Gastrocnemius medialis (tissue), 4 donors: ENCODE measurements at places on chromosomes 5 and 9. TPM values are rescaled to one million over a fixed set of nuclear protein-coding genes. Genes with fewer than 3 reads are reported as not detected.

AHRR gene
- not detected for total RNA-seq

GRIA1 gene
- total RNA-seq: 0.18 TPM

PTCD2 gene
- 9.7 TPM for total RNA-seq

IL13 gene
- not detected for total RNA-seq

DNA sequence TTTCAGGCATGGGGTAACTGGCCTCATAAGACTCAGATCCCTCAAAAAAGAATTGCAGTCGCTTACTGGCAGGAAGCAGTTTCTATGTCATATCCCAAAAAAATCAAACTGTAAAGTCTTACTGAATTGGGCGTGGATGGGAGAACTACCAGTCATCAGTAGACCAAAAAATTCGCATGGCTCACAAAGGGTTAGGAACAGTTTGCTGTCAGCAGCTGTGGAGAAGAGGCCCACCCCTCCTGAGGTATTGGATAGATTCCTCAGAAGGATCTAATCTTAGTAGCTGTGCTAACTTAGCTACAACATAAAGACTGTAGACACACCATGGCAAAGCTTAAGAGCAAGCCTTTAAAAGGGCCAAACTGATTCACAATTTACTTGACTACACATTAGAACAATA, 478.3 kb upstream of the FTMT start:
- no peaks in the 10 kb centered on the region for H3K36me3 ChIP-seq
- H3K27me3 ChIP-seq: no peaks in the 10 kb centered on the region
- no peaks in the 10 kb centered on the region for H3K4me1 ChIP-seq

DNA sequence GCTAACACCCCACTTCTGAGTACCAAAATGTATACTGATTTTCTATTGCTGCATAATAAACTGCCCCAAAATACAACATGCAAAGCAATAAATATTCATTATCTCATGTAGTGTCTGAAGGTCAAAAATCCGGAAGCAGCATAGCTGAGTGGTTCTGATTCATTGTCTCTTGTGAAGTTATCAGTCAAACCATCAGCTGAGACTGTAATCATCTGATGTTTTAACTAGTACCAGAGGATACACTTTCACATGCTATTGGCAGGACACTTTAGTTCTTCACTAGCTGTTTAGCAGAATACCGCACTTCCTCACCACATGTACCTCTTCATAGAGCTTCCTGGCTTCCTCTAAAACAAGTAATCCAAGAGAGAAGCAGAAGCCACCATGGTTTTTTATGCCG, 12.7 kb upstream of the TMEM161B start:
- no peaks in the 10 kb centered on the region for H3K4me1 ChIP-seq
- no peaks in the 10 kb centered on the region for H3K27me3 ChIP-seq
- DNase-seq: no peak
- H3K27ac ChIP-seq: no peak overlapping the region
- no peak overlapping the region for H3K4me3 ChIP-seq
- peaks cover 35% of the 10 kb centered on the region for H3K36me3 ChIP-seq

GRCh38 chr5:154296525-154297159, 106.1 kb downstream of the GALNT10 start:
- peaks cover 14% of the 10 kb centered on the region for H3K4me1 ChIP-seq
- H3K27me3 ChIP-seq: no peaks in the 10 kb centered on the region
- H3K27ac ChIP-seq: no peak overlapping the region

DNA sequence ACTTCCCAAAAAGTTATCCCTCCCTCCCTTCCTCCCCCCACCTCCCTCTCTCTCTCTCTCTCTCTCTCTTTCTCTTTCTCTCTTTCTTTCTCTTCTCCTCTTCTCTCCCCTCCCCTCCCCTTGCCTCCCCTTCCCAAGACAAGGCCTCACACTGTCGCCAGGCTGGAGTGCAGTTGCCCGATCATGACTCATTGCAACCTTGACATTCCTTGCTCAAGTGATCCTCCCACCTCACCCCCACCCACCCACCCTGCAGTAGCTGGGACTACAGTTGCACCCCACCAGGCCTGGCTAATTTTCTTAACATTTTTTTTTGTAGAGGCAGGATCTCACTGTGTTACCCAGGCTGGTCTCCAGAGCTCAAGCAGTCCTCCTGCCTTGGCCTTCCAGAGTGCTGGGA, 32.8 kb downstream of the VPS13A start:
- peaks cover 3% of the 10 kb centered on the region for H3K4me1 ChIP-seq
- H3K4me3 ChIP-seq: no peak overlapping the region
- no peaks in the 10 kb centered on the region for H3K36me3 ChIP-seq
- no peak for DNase-seq

DNA sequence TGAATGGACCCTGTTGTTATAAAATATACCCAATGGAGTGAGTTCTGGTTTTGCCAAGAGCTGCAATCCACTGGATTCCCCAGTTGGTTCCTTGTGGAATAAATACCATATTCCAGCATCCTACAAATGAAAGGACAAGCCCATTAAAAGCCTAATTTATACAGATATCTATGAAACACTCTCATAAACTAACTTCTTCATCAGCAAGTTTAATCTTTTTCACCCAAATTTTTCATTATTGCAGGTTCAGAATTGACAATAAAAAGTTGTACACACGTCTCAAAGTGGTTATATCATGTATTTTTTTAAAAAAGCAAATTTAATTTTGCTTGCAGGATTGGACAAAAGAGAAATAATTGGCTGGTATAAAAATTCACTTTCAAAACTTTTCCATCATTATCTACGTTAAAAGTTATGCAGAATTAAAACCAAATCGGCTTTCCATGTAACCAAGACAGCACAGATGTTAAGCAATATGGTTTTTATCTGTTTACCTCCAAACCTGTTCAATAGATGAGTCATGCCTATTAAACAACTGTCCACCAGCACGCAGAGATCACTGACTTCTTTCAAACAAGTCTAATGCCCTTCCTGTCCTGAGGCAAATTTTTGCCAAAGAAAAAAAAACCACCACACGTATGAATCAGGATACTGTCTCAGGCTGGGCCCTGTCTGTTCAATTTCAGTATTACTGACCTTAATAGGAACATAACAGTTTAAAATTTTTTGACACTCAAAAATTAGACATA, 42.5 kb downstream of the CEMIP2 start:
- no peaks in the 10 kb centered on the region for H3K27me3 ChIP-seq
- no peak for DNase-seq
- no peak overlapping the region for H3K27ac ChIP-seq
- H3K36me3 ChIP-seq: peaks cover 77% of the 10 kb centered on the region

GRCh38 chr5:5252106-5252505, 112.0 kb downstream of the ADAMTS16 start:
- no peak for DNase-seq
- H3K4me3 ChIP-seq: no peak overlapping the region
- H3K27me3 ChIP-seq: no peaks in the 10 kb centered on the region
- no peak overlapping the region for H3K27ac ChIP-seq
- no peaks in the 10 kb centered on the region for H3K4me1 ChIP-seq

GRCh38 chr5:159414021-159414420, 83.7 kb upstream of the IL12B start:
- H3K36me3 ChIP-seq: no peaks in the 10 kb centered on the region
- no peak overlapping the region for H3K27ac ChIP-seq
- no peak overlapping the region for H3K4me3 ChIP-seq
- no peaks in the 10 kb centered on the region for H3K4me1 ChIP-seq

DNA sequence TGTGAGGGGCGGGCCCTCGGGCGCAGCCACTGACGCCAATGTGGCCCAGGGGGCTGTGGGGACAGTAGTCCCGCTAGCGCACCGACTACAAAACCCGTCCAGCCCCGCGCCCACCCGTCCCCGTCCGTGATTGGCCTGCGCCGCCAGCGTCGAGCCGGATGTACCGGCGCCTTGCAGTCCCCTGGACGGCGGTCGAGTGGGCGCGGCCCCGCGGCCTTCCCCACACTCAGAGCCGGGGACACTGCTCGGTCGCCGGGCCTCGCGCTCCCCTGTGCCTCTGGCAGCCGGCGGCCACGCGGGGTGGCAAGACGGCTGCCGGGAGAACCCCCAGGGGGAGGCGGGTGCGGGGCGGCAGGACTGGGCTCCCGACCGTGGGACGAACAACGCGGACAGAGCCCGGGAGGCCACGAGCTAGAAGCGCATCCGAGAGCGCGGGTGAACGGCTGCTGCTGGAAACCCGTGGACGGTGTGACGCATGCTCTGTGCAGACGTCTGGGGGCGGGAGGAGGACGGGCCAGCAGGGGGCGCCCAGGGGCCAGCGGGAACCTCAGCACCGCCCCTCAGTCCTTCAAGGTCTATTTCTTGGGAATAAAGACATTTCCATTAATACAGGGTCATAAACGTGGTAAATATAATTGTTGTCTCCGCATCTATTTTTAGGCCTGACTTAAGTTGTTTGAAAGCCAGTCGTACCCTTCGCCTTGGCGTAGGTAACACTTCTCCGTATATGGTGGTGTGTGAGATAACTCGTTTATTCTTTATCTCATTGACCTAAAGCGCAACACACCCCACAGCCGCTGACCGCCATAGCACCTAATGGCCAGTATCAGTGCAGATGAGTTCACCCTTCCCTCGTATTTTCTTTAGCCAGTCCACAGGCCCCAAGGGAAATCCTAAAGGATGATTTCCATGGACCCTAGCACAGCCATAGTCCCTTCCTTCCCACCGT, 629 bp upstream of the BICD2 start:
- no peaks in the 10 kb centered on the region for H3K27me3 ChIP-seq
- H3K27ac ChIP-seq: peak overlapping the region; percentile 100
- H3K4me3 ChIP-seq: peak overlapping the region; percentile 99
- peaks cover 47% of the 10 kb centered on the region for H3K4me1 ChIP-seq

GRCh38 chr5:62144401-62145022, 161.5 kb upstream of the KIF2A start:
- no peak for DNase-seq
- no peak overlapping the region for H3K4me3 ChIP-seq
- H3K27ac ChIP-seq: no peak overlapping the region
- no peaks in the 10 kb centered on the region for H3K36me3 ChIP-seq
- no peaks in the 10 kb centered on the region for H3K27me3 ChIP-seq

DNA sequence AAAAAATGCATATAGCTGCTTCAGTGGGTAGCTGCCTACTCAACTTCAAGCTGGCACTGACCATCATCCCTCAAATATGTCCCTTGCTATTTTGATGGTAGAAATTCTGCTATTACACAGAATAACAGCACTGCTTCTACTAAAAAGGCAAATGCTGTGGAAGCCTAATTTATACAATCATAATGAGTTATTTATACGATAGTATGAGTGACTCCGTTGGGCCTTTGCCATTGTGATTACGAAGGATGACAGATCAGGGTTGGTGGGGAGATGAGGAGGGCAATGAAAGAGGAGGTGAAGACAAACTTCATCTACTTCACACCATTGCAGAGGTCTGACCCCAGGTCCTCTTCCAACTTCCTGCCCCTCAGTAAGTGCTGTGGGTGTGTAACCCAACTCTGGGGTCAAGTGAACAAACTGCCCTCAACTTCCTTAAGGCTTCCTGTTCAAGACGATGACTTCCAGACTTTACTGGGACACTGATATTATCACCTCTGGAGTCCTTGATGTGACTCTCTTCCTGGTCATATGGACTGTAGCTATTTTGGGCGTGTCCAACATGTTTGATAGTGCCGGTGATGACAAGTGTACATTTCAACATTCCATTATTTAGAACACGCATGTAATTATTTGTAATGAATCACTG, 74.1 kb upstream of the RPS23 start:
- no peak for DNase-seq
- no peak overlapping the region for H3K27ac ChIP-seq
- H3K4me1 ChIP-seq: peaks cover 8% of the 10 kb centered on the region
- no peaks in the 10 kb centered on the region for H3K27me3 ChIP-seq
- H3K4me3 ChIP-seq: no peak overlapping the region
- no peaks in the 10 kb centered on the region for H3K36me3 ChIP-seq

- H3K27ac ChIP-seq: no peak overlapping the region
- no peaks in the 10 kb centered on the region for H3K36me3 ChIP-seq
- DNase-seq: no peak
- no peaks in the 10 kb centered on the region for H3K27me3 ChIP-seq
- peaks cover 5% of the 10 kb centered on the region for H3K4me1 ChIP-seq
These were observed 69.6 kb downstream of the CHSY3 start for GRCh38 chr5:129973716-129974426.

DNA sequence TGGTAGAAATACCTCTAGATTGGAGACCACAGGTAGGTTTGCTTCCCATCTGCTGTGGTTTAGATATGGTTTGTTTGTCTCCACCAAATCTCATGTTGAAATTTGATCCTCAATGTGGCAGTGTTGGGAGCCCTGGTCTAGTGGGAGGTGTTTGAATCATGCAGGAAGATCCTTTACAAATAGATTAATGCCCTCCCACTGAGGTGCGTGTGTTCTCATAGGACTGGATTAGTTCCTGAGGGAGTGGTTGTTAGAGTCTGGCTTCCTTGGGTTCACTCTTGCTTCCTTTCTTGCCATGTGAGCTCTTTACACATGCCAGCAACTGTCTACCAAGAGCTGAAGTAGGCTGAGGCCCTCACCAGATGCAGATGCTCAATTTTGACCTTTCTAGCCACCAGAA, 391.1 kb upstream of the GRIA1 start:
- no peak overlapping the region for H3K27ac ChIP-seq
- no peak for DNase-seq
- no peaks in the 10 kb centered on the region for H3K4me1 ChIP-seq
- H3K4me3 ChIP-seq: no peak overlapping the region

- peaks cover 52% of the 10 kb centered on the region for H3K4me1 ChIP-seq
- H3K4me3 ChIP-seq: no peak overlapping the region
- no peaks in the 10 kb centered on the region for H3K27me3 ChIP-seq
- H3K27ac ChIP-seq: no peak overlapping the region
- H3K36me3 ChIP-seq: no peaks in the 10 kb centered on the region
These were observed 21.9 kb downstream of the ANKH start for GRCh38 chr5:14849516-14850294.

DNA sequence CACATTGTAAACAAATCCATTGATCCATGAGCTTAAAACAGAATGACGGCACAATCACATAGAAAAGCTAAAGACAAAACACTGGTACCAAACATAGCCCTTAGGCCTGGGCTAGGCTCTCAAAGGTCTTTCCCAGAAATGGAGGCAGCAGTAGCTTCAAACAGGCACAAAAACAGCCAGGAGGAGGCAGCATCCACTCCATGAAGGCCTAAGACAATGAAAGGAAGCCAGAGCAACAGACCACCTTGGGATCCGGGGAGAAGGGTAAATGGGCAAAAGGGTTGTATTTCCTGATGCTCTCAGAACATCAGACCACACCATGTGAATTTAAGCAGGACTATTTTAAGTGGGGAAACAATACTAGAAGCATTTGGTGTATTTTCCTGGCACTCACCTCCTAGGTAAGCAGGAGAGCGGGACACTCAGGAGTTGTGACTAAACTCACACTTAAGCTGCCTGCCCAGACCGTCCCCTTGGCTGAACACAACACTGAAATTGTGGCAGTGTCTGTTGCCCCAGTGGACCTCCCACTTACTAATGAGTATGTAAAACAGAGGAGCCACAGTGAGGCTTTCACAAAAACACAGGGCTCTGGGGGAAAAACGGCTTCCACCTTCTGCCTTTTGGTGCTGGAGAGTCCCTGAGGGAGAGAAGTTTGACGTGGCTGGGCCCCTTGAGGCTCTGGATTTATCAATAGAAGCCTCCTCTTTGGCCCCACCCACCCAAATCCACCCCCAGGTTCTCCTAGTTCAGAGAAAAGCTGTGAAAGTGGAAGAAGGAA, 11.9 kb downstream of the GNPDA1 start:
- no peak for DNase-seq
- H3K27ac ChIP-seq: no peak overlapping the region
- H3K36me3 ChIP-seq: peaks cover 54% of the 10 kb centered on the region
- no peaks in the 10 kb centered on the region for H3K27me3 ChIP-seq
